ENCODE measurements at places on chromosomes 11 and 22.

DNA sequence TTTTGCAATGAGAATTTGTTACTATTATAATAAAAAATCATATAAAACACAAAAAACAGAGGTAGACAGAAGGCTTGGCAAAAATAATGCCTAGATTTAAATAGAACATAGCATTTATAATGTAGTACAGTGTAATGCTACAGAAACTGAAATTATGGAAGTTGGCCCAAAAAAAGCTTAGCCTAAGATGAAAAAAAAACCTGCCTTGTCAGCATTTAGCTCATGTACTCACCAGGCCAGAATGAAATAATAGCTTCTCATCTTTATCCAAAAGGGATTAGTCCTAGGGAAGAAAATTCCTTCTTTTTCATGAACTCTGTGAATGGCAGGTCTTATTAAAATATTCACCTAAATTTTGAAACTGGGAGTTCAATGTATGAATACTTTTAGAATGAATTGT is 951.1 kb downstream of the LRRC4C start:
- DNase-seq: no peak

GRCh38 chr11:118306556-118306955 is 2.0 kb downstream of the CD3E start:
- no peak for DNase-seq

DNA sequence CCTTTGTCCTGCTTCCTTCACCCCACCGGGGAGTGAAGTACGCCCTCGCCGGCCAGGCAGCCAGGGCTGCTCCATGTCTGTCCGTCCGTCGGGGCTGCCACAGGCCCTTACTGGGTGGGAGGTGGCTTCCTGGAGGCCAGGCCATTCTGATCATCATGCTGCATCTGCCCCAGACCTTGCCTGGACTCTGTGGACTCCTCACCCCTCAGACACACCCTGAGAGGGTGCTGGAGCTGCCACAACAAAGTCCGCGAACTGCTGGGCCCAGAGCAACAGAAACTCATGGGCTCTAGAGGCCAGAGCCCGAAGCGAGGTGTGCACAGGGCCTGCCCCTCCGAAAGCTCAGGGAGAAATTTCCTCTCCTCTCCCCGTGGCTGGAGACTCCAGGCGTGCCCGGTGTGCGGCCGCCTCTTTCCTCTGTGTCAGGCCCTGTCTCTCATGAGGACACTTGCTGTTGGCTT is 124.2 kb downstream of the KCNQ1OT1 start:
- DNase-seq: no peak

- no peak for DNase-seq
Observed at GRCh38 chr22:30943368-30943767, 25.2 kb downstream of the MORC2 start.

GRCh38 chr11:66956689-66957290 is 1.4 kb downstream of the PC start:
- no peak for DNase-seq

GRCh38 chr11:71535825-71536224 is 2.0 kb upstream of the KRTAP5-8 start:
- DNase-seq: no peak

GRCh38 chr11:100578831-100579311 is 108.2 kb upstream of the ARHGAP42 start:
- no peak for DNase-seq

All from D721Med (cell line).